ENCODE measurements at places on chromosomes 11 and 22. TPM values are rescaled to one million over a fixed set of nuclear protein-coding genes. Genes with fewer than 3 reads are reported as not detected.
A peak's percentile ranks its signal among the peaks of the same experiment; 100 is the strongest.

Gene DRD4
- total RNA-seq: 0.11 TPM

Gene HIRA
- total RNA-seq: 15.3 TPM

Gene WBP2NL
- total RNA-seq: not detected

GRCh38 chr11:91981995-91982394, 242.6 kb upstream of the FAT3 start:
- H3K27ac ChIP-seq: peak overlapping the region; percentile 77
- H3K36me3 ChIP-seq: no peaks in the 10 kb centered on the region
- DNase-seq: peak; percentile 93
- H3K27me3 ChIP-seq: no peaks in the 10 kb centered on the region
- H3K4me3 ChIP-seq: peak overlapping the region; percentile 12

DNA sequence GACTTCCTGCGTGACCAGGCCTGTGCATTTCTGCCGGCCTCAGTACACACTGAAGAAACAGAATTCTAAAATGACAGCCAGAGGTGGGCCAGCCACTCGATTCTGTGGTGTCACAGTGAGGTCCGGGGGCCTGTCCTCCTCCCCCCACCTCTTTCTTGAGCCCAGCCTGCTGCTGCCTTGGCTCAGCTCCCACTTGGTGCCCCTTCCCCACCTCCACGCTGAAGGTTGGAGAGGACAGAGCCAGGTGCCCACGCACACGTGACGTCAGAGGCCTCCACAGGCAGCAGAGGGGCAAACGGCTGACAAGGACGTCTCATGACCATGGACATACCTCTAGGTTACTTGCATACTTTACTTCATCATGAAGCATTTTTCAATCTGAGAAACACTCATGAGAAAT, 78.0 kb upstream of the SHANK2 start:
- H3K27ac ChIP-seq: no peak overlapping the region
- no peaks in the 10 kb centered on the region for H3K36me3 ChIP-seq
- H3K27me3 ChIP-seq: no peaks in the 10 kb centered on the region
- H3K4me1 ChIP-seq: no peaks in the 10 kb centered on the region
- H3K4me3 ChIP-seq: no peak overlapping the region
- no peak for DNase-seq

DNA sequence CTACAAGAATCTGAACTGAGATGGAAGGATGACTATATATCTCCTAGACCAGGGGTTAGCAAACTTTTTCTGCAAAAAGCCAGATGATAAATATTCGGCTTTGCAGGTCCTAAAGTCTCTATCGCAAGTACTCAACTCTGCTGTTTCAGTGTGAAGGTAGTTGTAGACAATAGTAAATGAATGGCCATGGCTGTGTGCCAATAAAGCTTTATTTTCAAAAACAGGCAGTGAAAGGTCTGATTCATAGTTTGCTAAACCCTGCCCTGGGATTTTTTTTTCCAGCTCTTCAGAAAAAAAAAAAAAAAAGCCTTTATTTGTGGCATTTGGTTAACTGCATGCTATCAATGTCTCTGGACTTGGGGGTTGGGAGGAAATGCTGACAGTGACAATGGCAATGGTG, 37.5 kb downstream of the FAM227A start:
- no peak overlapping the region for H3K4me3 ChIP-seq
- H3K4me1 ChIP-seq: no peaks in the 10 kb centered on the region
- H3K27me3 ChIP-seq: no peaks in the 10 kb centered on the region
- H3K36me3 ChIP-seq: peaks cover 10% of the 10 kb centered on the region
- no peak overlapping the region for H3K27ac ChIP-seq
- DNase-seq: no peak

- H3K36me3 ChIP-seq: peaks cover 26% of the 10 kb centered on the region
- peak overlapping the region; percentile 93 for H3K27ac ChIP-seq
- peak; percentile 90 for DNase-seq
- H3K4me1 ChIP-seq: peaks cover 30% of the 10 kb centered on the region
Observed at GRCh38 chr11:110148775-110149744, 55.9 kb downstream of the ZC3H12C start.
